ENCODE measurements at places on chromosomes 3 and 15.

DNA sequence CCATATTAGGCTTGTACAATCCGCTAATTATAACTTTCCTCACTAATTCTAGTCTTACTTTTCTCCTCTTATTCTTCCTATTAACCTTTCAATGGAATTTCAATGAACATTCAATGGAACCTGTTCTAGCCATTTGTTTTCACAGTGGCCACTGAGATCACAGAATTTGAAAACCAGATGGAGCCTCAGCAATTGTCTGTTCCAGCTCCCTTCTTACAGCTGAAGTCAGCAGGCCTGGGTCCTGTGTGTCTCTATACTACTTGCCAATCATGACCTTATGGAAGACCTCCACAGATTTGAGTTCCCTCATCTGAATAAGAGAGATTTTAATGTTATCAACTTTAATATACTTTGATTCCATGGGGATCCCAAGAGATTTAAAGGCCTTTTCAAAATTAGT, 36.6 kb downstream of the TJP1 start:
- no peak for DNase-seq

GRCh38 chr3:14471016-14471415, 68.6 kb downstream of the SLC6A6 start:
- no peak for DNase-seq

GRCh38 chr3:38551026-38551832, 55.1 kb downstream of the EXOG start:
- no peak for DNase-seq

GRCh38 chr15:49860101-49860500, 239.3 kb downstream of the DTWD1 start:
- DNase-seq, result no peak

- DNase-seq, result no peak
Measured at GRCh38 chr3:152682477-152682876, 152.5 kb upstream of the P2RY1 start.

DNA sequence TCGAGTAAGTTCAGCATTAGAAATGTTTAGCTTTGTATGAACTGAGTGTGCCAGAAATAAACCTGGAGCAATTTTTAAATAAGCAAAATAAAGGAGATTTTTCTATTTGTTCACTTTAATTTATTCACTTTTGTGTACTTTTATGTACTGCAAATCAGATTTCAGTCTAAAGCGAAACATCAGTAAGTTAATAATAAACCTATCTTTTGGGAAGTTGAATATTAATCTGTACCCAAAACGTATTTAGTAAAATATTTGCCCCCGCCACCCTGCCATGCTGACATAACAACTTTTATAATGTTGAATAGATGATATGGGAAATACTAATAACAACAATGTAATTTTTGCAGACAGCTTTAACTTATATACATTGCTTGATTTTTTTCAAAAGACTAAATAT, 230.0 kb downstream of the CDIN1 start:
- no peak for DNase-seq

GRCh38 chr3:151462278-151462780, 1.5 kb upstream of the IGSF10 start:
- DNase-seq, result no peak

DNA sequence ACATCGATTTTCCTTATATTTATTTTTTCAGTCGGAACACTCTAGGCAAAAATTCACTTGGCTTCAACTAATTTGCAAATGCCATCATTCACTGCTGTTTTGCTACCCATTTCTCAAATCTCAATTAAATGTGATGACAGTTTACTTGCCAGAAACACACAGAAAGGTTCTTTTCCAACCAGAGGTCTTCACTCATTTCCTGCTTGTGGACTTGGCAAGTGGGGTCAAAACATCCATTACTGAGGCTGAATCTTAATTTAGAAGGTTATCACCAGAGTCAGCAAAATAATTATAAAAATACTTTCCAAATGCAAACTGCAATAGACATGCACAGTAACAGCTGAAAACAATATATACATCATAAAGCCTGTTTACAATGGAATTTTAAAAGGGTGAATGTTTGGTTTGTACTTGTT, 625.4 kb upstream of the TBL1XR1 start:
- no peak for DNase-seq

GRCh38 chr3:188361888-188362287, 207.9 kb downstream of the LPP start:
- no peak for DNase-seq
